Cardiac fibroblast (primary cell): ENCODE measurements at places on chromosomes 13 and 19.

- no peak for DNase-seq
Measured at GRCh38 chr13:77338329-77338728, 11.4 kb upstream of the MYCBP2 start.

DNA sequence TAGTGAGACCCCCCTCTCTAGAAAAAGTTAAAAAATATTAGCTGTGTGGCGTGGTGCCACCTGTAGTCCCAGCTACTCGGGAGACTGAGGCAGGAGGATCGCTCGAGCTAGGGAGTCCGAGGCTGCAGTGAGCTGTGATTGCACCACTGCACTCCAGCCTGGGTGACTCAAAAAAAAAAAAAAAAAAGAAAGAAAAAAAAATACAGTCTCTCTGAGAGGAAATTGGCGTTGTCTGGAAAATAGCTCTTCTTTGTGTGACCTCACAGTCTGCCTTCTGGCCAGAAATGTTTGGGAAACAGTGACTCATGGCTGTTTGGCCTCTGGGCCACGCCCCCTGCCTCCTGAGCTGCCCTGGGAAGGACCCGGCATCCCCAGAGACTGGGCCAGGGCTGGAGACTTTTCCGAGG is 10.7 kb downstream of the MARCHF2 start:
- peak; percentile 99 for DNase-seq

- DNase-seq: peak; percentile 21
Measured at GRCh38 chr19:43699506-43700394, 16.1 kb upstream of the IRGC start.

- no peak for DNase-seq
Measured at GRCh38 chr13:33353210-33353609, 67.7 kb upstream of the STARD13 start.

GRCh38 chr13:112781287-112781686 is 91.4 kb downstream of the ATP11A start:
- no peak for DNase-seq
